NCI-H1092 (cell line): ENCODE measurements at places on chromosomes 2 and 18.

GRCh38 chr18:13137670-13138419 is 80.7 kb upstream of the LDLRAD4 start:
- no peak for DNase-seq

DNA sequence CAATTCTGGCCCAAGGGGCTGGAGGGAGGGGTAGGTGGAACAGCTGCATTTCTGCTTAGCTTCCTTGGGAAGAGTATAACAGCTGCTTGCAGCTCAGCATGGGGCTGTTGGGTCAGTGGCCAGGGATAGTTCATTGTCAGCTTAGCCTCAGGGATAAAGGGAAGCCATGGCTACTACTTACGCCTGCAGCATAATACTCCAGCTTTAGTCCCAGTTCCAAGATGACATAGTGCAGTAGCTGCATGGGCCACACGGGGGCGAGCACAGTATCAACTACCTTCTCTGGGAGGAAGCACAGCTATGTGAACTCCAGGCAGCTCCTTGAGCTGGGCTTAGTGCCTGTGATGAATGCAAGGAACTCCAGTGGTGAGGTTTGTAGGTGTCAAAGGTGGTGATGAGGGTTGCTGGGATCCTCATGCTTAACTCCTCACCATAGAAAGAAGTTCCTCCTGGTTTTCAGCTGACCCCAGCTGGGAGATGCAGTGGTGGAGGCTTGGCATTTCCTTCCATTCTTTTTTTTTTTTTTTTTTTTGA is 35.4 kb upstream of the RHOB start:
- DNase-seq: no peak

DNA sequence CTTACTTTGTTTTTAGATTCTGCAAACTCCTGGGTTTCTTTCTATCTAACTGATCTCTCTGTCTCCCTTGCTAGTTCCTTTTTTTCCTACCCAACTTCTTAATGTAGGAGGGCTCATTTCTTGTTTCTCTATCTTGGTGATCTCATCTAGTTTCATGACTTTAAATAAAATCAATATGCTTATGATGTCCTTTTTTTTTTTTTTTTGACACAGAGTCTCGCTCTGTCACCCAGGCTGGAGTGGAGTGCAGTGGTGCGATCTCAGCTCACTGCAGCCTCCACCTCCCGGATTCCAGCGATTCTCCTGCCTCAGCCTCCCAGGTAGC is 42.2 kb upstream of the IL1RL1 start:
- no peak for DNase-seq

- DNase-seq: no peak
Observed at GRCh38 chr2:127134833-127135830, 28.2 kb upstream of the BIN1 start.

GRCh38 chr2:124692707-124693106 is 667.6 kb downstream of the CNTNAP5 start:
- DNase-seq: no peak

- no peak for DNase-seq
Observed at GRCh38 chr18:42268798-42269197, 313.8 kb downstream of the PIK3C3 start.

DNA sequence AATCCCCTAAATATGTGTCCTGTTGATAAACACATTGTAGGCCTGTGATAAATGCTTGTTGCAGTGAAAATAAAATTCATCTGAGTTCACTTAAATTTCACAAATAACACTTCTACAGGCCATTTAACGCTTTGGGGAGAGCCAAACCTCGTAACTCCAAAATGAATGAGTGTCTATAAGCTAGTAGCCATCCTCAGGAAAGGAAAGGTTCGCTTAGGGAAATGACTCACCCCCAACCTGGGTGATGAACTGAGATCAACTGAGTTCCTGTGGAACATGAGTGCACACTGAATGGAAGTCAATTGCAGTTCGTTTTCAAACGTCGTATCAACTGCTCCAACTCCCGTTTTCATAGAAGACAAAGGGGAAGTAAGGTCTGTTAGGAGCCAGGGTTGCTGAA is 527.6 kb upstream of the ID2 start:
- no peak for DNase-seq
